ENCODE measurements at places on chromosomes 12 and 14. TPM values are rescaled to one million over a fixed set of nuclear protein-coding genes. Genes with fewer than 3 reads are reported as not detected.

- H3K4me3 ChIP-seq: no peak overlapping the region
- H3K27me3 ChIP-seq: no peaks in the 10 kb centered on the region
Observed at GRCh38 chr14:50607181-50607580, 47.2 kb downstream of the ATL1 start.

DNA sequence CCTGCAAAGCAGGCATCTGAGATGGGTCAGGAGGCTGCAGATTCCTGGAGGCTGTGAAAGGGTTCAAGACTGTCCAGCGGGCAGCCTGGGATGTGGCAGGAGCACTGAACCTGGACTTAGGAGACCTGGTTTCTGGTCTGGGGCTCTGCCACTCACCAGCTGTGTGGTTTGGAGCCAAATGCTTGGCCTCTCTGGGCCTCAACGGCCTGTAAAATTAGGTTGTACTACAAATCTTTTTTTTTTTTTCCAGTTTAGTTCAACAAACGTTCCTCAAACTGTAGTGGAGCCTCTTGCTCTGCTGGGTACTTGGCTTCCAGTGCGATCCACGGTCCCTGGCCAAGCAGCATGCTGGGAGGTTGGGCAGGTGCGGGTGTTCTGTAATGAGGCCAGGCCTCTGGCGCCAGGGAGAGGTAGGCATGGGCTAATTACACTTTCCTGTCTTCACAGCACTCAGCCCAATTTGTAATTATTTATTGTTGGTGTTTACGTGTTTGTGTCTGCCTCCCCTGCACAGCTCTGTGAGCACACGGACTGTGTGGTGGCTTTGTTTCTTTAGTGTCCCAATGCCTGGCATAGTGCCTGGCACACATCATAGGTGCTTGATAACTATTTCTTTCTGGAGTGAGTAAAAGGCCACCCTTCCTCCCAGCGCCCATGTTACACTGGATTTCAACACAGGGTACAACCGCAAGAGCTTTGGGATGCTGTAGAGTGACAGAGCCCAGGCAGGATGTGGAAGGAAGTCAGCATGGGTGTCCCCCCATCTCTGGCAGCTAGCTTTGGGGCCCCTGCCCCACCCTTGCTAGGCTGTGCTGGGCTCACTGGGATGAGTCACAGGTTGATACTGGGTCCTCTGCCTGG is 5.8 kb upstream of the KRT80 start:
- H3K27me3 ChIP-seq: no peaks in the 10 kb centered on the region
- no peaks in the 10 kb centered on the region for H3K4me1 ChIP-seq
- no peak overlapping the region for H3K27ac ChIP-seq
- H3K36me3 ChIP-seq: no peaks in the 10 kb centered on the region

DNA sequence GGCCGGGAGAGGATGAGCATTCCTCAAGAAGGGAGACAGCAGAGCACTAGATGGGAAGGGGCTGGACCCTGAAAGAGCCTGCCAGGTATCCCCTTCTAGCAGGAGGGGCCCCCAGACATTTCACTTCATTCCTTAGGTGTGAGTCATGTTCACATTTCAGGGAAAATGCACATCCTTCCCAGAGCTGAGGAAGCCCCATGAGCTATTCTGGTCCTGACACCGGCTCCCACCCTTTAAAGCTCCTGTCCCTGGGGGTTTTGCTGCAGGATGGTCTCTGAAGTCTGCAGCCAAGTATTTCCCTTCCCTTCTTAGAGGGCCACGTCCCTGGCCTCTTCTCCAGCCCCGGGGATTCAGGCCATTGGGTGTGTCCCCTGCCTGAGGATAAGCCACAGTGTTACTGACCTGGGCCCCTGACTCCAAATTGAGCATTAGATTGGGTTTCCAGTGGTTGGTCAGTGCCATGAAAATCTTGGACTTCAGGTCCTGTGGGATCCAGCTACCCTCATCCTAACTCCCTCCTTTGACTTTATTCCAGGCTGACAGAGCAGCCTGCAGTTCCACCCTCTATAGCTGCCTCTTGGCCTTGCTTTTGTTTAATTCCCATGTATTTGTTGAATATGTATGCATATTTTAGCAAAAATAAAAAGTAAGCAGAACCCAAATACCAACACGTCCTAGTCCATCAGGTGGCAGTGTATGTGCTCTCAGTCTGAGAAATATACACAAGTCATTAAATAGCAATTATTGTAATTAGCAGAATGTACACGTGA is 267.1 kb downstream of the CACNA1C start:
- H3K36me3 ChIP-seq: no peaks in the 10 kb centered on the region
- no peak overlapping the region for H3K27ac ChIP-seq
- peaks cover 3% of the 10 kb centered on the region for H3K4me1 ChIP-seq
- H3K27me3 ChIP-seq: no peaks in the 10 kb centered on the region
- H3K4me3 ChIP-seq: no peak overlapping the region

DNA sequence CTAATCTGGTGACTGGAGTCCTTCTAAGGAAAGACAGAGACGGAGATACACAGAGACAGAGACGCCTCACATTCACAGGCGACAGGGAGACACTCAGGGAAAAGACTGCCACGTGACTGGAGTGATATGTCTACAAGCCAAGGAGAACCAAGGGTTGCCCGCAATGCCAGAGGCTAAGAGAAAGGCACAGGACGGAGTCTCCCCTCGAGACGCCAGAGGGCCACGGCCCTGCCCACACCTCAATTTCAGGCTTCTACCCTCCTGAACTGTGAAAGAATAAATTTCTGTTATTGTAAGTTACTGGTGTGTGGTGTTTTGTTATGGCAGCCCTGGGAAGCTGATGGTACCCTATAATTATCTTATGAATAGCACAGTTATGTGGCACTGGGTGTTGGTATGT is 11.6 kb upstream of the RAN start:
- H3K27ac ChIP-seq: no peak overlapping the region
- H3K4me1 ChIP-seq: no peaks in the 10 kb centered on the region
- no peak overlapping the region for H3K4me3 ChIP-seq
- no peak for DNase-seq
- no peaks in the 10 kb centered on the region for H3K36me3 ChIP-seq

- H3K4me1 ChIP-seq: no peaks in the 10 kb centered on the region
- no peak overlapping the region for H3K27ac ChIP-seq
- H3K36me3 ChIP-seq: no peaks in the 10 kb centered on the region
- H3K27me3 ChIP-seq: no peaks in the 10 kb centered on the region
- DNase-seq: no peak
Observed at GRCh38 chr12:110256780-110257431, 24.1 kb upstream of the ATP2A2 start.

DNA sequence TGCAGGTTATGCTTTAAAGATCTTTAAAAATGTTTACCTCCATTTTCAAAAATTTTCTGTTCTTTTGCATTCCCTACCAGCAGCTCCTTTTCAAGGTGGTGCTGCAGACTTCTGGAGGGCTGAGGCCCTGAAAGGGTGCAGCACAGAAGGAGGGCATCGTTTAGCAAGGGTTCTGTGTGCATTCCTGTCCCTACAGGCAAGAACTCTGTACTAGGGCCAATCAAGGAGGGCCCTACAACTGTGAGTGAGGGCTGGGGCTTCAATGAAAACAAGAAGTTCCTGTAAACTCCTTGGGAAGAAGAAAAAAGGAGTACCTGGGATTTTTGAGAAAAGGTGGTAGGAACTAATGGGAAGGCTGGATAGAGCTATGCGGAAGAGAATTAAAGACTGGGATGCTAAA is 50.7 kb upstream of the CSRP2 start:
- H3K4me1 ChIP-seq: no peaks in the 10 kb centered on the region
- no peaks in the 10 kb centered on the region for H3K36me3 ChIP-seq
- no peaks in the 10 kb centered on the region for H3K27me3 ChIP-seq
- DNase-seq: no peak

GRCh38 chr12:59938190-59938962 is 342.5 kb downstream of the SLC16A7 start:
- no peaks in the 10 kb centered on the region for H3K27me3 ChIP-seq
- H3K4me3 ChIP-seq: no peak overlapping the region
- H3K36me3 ChIP-seq: no peaks in the 10 kb centered on the region
- no peaks in the 10 kb centered on the region for H3K4me1 ChIP-seq
- DNase-seq: no peak

NYNRIN gene
- polyA plus RNA-seq: 4.3 TPM

GALNT4 gene
- 2.9 TPM for polyA plus RNA-seq
